Stimulated activated CD8-positive, alpha-beta memory T cell treated with anti-CD3 and anti-CD28 coated beads, Interleukin-7, amount 100 ng/mL, for 1 hour (primary cell): ENCODE measurements at places on chromosomes 16 and 17.
A peak's percentile ranks its signal among the peaks of the same experiment; 100 is the strongest.

- DNase-seq, result no peak
Measured at GRCh38 chr17:1737531-1738291, 5.0 kb upstream of the SERPINF2 start.

DNA sequence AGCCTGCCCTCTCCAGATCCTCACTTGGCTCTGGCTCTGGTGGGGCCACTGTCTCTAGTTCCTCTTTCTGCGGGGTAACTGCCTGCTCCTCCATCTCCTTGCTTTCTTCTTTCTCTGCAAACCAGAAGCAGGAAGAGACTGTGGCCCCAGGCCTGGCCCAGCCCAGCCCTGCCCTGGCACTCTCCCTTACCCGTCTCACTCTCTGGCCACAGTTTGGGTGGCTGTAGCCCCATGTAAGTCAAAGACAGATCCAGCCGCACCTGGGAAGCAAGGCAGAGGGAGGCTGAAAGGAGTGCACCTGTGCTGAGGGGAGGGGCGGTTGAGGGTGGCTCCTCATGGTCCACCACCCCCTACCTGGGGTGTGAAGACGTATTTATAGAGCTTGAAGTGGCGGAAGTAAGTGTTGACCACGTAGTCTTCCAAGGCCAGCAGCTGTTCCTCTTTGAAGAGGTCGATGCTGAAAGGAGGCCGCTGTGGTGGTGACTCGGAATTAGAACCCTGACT lies 2.8 kb downstream of the CFAP119 start:
- DNase-seq, result no peak

- DNase-seq, result peak; percentile 10
Measured at GRCh38 chr17:33049781-33050414, 58.3 kb downstream of the SPACA3 start.

DNA sequence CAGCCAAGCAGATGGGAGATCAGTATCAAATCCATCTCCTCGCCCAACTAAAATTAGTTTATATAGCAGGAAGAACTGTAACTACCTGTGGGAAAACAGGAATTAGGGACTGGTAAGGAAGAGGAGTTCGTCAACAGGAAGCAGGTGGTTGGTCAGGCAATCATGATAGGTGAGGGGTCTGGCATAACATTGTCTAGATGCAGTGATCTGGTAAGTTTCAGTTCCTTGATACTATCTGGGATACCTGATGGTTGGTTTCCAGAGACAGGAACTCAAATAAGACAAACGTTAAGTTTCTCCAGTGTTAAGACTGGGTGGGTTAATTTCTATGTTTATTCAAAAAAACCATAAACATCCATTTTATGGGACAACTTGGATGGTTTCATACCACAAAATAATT lies 53.8 kb downstream of the CEP112 start:
- no peak for DNase-seq

DNA sequence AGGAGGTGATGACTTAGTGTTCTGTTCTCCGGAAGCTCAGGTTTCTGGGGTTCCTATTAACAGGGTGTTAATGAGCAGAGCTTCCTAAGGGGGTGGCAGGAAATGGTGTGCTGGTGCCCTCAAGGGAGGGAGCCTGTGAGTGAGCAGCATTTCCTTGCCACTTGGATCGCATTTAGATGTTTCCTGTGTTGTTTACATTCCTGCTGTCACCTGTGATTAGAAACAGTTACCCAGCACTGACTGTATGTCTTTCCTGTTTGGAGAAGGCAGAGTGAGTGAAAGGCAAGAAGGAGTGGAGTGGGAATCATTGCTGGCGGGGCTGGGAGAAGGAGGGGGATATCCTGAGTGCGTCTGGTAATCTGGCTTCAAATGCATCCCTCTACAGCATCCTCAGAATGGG lies 214.6 kb downstream of the CCDC182 start:
- DNase-seq, result no peak

GRCh38 chr16:67846320-67847063 lies at the start of gene NUTF2:
TSS of gene NUTF2 (plus strand) at chr16:67846933. CDS start at chr16:67865131, 18,198 bp downstream.
- DNase-seq, result peak; percentile 88

GRCh38 chr17:19781488-19782458 lies 33.7 kb upstream of the ALDH3A1 start:
- no peak for DNase-seq

DNA sequence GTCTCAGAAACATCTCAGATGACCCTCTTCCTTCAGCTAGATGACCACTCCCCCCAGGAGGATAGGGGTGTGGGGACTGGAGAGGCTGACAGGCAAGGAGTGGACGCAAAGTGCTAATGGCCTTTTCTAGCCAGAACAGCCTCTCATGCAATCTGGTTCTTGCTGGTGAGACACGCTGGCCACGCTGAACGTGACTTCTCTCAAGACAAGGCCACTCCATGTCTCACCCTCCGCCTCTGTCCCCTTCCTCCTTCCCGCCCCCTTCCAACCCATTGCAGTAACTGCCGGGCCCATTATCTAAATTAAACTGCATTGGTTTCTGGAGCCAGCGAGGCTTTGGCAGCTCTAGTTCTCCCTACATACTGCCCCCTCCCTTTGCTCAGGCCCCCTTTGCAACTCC lies 9.5 kb downstream of the CACNA1G start:
- DNase-seq, result no peak

- no peak for DNase-seq
Measured at GRCh38 chr17:1834380-1835149, 4.8 kb downstream of the RPA1 start.

DNA sequence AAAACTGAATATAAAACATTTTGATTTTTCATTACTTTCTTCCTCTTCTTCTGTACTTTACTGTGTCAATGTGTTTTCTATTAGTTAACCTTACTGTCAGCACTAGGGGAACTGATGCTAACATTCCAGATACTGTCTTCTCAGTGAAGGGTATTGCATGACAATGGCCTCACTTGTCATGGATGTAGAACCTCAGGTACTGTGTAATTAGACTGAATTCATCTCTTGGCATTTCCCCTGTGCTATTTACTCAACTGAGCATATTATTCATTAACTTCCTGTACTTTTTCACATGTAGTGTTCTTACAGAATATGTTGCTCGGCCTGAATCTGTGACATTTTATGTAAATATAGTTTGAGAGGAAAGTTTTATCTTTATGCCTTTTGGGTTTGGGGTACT lies 237.0 kb downstream of the CA10 start:
- DNase-seq, result no peak

DNA sequence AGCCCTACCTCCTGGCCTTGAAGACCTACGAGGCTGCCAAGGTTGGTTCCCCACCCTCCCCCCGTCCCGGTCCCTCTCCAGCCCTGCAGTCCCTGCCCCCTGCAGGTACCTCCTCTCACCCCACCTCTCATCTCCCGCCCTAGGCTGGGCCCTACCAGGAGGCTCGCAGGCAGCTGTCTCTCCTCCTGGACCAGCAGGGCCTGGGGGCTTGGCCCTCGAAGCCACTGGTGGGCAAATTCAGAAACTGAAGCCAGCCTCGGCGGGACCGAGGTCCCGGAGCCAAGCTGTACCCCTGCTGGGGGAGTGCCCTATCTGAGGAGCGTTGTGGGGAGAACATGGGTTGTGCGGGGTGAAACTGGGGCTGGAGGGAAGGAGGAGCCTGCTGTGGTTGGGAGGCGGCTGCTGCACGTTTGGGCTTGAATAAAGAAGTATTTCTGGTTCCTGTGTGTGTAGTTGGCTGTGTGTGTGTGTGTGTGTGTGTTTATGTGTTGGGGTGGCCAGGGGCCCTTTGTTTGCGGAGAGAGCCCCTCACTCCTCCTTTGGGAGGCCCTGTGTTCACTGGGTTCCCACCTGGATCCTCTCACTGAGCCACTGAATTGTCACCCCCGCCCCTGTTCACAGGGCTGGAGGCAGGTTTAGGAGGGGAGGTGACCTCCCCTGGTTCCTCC lies 5.9 kb downstream of the ADAD2 start:
- no peak for DNase-seq

- DNase-seq, result no peak
Measured at GRCh38 chr17:42133461-42134041, 10.9 kb downstream of the HSPB9 start.

DNA sequence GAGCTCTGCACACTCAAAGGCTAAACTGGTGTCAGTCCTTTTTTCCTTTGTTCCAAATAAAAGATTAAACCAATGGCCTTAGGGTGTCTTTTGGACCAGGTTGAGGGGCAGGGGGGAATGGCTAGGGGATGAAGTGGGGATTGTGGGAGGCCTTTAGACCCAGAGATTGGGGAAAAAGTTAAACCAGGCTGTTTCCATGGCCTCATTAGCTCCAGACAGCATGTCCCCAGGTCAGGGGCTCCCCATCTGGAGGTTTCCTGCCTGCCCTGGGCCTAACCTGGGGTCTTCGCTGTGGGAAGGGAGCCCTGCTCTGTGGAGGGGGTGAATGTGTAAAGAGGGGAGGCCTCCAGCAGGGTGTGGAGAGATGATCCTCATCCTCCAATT lies 10.3 kb downstream of the FKBP10 start:
- DNase-seq, result no peak

DNA sequence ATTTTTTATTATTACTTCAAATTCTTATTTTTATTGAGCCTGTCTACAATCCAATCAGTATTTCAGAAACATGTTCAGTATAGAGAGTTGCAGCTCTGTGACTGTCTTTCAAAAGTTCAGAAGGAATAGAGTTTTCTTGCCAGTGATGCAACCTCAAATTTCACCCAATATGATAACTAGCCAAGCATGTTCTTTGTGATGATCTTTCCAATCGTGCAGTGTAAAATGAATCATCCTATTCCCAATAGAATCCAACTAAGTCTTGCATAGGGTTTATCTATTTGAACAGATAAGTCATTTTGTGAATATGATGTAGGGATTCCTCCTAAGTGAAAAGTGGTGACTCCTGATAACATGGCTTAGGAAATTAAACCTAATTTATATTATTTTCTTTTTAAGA lies 937.8 kb downstream of the KCNJ2 start:
- no peak for DNase-seq

DNA sequence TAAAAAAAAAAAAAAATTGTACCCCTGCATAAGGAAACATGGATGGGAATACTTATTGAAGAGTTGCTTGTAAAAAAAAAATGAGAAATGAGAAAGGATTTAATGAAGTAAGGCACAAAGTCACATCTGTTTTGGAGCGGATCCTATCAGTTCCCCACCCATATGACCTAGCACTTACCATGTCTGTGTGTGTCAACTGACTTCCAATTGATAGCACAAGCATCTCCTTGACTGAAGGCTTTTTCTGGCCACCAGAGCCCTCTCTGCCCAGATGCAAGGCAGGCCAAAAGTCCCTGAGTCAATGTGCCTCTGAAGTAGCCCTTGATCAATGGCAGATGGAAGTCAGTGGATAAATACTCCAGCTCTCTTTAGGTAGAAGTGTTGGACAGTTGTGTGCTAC lies 13.4 kb upstream of the NLK start:
- no peak for DNase-seq

GRCh38 chr17:45061606-45062205 lies 589 bp downstream of the NMT1 start:
- no peak for DNase-seq

DNA sequence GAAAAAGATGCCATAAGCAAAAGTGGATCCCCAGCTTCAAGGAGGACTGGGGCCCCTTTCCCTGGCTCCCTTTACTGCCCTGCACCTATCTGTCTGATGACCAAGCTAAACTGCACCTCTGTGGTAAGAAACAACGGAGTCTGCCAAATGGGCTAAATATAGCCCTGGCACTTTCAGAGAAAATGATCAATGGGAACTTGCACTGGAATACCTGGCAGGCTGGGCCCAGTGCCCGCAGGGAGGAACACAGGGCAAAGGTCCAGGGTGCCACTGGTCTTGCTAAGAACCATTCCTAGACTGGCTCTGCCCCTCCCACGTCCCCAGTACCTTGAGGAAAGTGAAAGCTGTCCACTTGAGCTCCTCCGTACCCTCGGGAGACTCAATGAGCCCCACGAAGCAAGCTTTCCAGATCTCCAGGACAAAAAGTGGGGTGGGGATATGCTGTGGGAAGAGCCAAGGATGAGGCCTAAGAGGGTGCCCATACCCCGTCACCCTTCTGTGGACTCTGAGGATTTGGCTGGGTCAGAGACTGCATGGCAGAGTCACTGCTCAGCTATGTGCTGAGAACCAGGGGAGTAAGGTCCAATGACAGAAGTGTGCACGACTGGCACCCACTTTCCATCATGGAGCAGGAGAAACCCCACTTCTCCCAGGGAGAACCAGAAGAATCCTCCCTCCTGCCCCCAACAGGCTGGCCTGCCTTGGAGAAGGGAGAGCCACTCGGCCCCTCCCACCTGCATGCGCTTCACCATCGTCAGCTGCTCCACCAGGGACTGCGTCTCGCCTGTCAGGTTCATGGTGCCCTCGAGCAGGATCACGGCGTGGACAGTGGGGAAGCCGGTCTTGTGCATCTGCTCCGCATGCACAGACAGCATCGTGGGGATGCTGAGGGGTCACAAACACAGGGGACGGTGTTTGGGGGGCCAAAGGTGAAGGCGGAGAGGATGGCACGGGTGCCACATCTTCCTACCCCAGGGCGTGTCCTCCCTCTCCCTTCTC lies 17.4 kb downstream of the CSF3 start:
- no peak for DNase-seq

- DNase-seq, result no peak
Measured at GRCh38 chr16:25171390-25171789, 45.4 kb upstream of the AQP8 start.

DNA sequence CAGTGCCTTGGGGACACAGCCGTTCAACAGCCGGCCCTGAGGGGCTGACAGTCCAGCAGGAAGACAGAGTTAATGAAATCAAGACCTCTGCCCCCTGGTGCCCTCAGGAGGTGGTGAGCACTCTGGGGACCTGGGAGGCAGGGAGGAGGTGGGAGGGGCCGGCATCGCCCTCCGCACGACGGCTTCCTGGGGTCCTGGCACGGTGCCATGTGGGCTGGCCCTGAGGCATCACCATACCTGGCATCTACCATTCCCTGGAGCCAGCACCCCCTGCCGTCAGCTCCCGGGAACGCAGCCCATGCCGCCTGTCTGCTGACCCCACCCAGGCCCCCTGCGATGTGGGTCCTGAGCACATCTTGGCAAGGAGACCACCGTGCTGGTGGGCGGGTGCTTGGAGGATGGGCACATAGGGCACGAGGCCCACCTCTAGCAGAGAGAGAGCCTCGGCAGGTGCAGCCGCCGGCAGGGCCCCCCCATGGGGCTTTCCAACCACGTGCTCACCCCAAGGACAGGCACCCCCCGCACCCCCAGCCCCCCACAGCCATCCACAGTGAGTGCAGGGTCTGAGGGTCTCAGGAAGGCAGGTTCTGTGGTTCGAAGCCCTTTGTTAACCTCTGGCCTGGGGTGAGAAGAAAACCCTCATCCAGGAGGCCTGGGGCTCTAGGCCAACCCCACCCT lies 52.5 kb downstream of the ZFPM1 start:
- peak; percentile 24 for DNase-seq

GRCh38 chr17:73962308-73962707 lies 241.2 kb upstream of the RPL38 start:
- DNase-seq, result no peak

- DNase-seq, result no peak
Measured at GRCh38 chr16:86075488-86075785, 176.5 kb downstream of the IRF8 start.

- DNase-seq, result no peak
Measured at GRCh38 chr17:14452856-14453255, 152.0 kb downstream of the HS3ST3B1 start.

DNA sequence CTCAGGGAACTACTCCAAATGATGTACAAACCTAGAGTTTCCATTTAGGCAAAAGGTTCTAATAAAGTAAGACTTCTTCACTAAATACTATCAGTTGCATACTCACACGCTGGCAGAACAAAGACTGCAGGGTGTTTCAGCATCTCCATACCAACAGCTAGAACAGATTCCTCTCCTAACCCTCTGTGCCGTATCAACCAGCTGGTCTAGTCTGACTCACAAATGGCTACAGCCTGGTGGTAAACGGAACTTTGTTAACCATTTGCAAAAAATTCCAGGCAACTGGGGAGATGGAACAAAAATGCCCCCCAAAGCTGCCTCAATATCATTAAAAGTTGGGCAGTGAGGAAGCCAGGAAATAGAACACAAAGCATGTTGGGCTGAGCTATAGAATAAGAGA lies 217.1 kb downstream of the GRIN2A start:
- no peak for DNase-seq

- no peak for DNase-seq
Measured at GRCh38 chr17:37037590-37038155, 88.9 kb downstream of the AATF start.
